ENCODE measurements at places on chromosomes 7 and 10.

- no peak for DNase-seq
Measured at GRCh38 chr7:134766779-134767519, 12.5 kb upstream of the CALD1 start.

- peak; percentile 12 for DNase-seq
Measured at GRCh38 chr10:74081192-74081803, 69.3 kb downstream of the AP3M1 start.

DNA sequence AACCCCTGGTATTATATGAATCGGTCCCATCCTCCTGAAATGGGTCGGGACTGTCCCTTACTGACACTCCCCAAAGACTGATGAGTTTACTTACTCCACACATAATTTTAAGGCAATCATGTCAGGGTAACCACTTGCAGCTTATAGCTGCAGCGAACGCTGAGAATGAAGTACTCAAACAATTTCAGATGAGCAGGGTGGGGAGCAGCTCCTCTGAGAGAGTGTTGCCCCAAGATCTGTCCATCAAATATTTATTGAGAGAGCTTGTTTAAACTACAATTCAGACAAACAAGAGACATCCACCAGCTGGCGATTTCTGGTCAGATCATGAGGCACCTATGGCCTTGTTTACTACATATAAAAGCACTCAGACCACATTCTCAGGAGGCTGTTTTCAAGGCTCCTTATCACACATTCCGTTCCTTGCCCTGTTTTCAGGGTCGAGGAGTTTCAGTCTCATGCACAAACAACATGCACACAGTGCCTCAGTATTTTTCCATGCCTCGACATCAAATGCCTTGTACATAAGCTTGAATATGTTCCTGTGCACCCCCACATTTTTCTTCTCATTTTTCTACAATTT, 80.1 kb downstream of the THSD7A start:
- no peak for DNase-seq

DNA sequence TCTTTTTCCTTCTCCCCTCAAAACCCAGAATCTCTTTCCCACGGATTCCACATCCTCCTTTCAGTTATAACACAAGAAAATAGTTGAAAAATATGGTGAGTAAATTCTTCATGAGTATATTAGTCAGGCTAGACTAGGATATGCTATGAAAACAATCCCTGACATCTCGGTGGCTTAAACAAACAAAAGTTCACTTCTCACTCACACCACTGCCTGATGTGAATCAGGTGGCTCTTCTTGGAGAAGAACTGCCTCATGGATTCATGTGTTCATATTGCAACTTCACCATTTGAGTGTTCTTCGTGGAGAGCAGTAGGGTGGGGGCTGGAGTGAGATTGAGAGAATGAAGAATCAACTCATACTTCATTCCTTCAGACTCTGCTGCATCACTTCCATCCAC, 204.1 kb downstream of the PHF14 start:
- no peak for DNase-seq

GRCh38 chr7:26439521-26440232, 148.0 kb downstream of the SNX10 start:
- DNase-seq: no peak

Measured in activated CD8-positive, alpha-beta memory T cell treated with anti-CD3 and anti-CD28 coated beads for 4 hours (primary cell).